ENCODE measurements at places on chromosomes 3 and 15. TPM values are rescaled to one million over a fixed set of nuclear protein-coding genes. Genes with fewer than 3 reads are reported as not detected.

Gene CKMT1A
- total RNA-seq: 0.36 TPM

- no peak for DNase-seq
Observed at GRCh38 chr3:72223116-72223515, 438.2 kb upstream of the PROK2 start.

DNA sequence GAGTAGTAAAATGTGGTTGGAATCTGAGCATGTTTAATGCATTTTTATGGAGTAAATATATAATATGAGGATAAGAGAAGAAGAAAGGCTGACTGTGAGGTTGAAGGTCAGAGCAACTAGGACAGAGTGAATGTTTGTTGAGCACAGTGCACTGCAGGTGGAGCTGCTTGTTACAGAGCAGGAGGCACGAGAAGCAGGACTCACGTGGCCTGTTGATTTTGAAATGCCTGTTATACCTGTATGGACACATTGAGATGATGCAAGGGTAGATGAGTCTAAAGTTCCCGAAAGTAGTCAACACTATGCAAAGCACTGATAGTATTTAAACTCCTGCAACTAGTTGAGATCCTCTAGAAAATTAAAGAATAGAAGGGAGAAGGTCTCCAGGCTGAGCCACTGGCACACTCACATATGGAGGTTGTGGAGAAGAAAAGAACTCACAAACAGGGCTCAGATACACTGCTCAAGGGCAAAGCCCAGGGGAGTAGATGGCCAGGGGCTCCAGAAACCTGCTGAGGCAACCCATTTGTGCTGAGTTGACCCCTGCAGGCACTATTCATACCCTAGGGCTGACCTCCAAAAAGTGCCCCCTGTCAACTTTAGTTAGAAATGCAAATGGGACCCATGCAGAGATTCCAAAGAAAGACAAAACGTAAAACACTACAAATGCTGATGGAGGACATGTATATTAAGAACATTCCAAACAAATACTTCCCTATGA lies 541.5 kb downstream of the GABRG3 start:
- no peak for DNase-seq

DNA sequence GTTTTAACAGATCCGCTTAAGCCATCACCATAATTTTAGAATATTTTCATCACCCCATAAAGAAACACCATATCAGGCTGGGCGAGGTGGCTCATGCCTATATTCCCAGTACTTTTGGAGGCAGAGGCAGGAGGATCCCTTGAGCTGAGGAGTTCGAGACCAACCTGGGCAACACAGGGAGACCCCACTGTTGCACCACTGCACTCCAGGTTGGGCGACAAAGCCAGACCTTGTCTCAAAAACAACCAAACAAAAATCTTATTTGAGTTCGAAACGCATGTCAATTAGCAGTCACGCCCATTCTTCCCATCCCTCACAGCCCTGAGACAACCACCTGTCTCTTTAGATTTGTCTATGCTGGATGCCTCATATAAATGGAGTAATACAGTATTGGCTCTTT lies 119.9 kb downstream of the KLF13 start:
- DNase-seq: no peak

GRCh38 chr15:89885611-89886010 lies 8.2 kb downstream of the AP3S2 start:
- no peak for DNase-seq

GRCh38 chr3:193928354-193929209 lies 207.4 kb upstream of the HES1 start:
- no peak for DNase-seq

Gene AGBL1
- total RNA-seq: 0.49 TPM

DNA sequence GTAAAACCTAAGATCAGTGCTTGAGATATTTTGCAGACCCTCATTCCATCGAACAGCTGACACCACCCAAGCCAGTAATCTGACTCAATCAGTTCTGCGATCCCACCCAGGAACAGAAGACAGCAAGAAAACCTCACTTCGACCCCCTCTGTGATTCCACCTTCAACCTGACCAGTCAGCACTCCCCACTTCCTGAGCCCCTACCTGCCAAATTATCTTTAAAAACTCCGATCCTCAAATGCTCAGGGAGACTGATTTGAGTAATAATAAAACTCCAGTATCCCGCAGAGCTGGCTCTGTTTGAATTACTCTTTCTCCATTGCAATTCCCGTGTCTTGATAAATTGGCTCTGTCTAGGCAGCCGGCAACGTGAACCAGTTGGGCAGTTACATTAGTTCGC lies 25.7 kb upstream of the CLDN16 start:
- DNase-seq: no peak

Gene GOLGA8J
- 0.89 TPM for total RNA-seq

DNA sequence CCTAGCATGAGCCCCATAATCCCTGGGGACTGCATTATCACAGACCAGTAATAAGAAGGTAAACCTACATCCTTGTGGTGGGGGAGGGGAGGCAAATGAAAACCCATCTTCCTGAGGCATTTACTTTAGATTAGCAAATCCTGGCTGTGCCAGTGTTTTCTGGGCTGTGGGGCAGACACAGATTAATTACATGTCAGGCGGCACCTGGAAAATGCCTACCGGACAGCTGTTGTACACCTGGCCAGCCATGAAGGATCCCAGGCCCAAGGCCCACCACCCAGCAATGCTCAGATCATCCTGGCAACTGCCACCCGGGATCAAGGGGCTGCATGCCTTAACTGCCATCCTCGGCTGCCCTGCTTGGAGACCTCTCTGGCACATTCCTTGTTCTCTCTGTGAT lies 59.1 kb upstream of the RASA2 start:
- DNase-seq: no peak

All from sciatic nerve (tissue), 2 donors.